ENCODE measurements at places on chromosomes 4 and X. TPM values are rescaled to one million over a fixed set of nuclear protein-coding genes. Genes with fewer than 3 reads are reported as not detected.

GRCh38 chr4:6641971-6642320, 1.5 kb downstream of the MRFAP1 start:
- no peak for DNase-seq

DNA sequence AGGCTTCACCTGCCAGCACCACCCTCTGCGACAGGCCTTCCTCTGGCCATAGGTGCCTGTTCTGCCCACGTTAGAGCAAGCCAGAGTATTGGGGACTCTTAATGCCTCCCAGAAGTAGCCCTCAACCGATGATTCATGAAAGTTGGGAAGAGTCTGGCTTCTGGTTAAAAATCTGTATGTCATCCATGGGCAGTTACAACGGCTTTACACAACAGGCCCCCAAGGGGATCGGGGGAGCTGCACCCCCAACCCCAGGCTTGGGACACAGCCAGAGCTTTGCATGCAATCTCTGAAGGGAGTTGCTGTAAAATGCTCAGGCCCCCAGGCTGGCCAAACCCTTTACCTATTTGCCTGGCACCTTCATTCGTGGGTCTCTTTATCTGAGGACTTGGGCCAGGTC, 5.4 kb upstream of the CYTL1 start:
- no peak for DNase-seq

CT47B1 gene
- not detected for total RNA-seq

- DNase-seq = no peak
These were observed 457 bp downstream of the TFE3 start for GRCh38 chrX:49042581-49043219.

DNA sequence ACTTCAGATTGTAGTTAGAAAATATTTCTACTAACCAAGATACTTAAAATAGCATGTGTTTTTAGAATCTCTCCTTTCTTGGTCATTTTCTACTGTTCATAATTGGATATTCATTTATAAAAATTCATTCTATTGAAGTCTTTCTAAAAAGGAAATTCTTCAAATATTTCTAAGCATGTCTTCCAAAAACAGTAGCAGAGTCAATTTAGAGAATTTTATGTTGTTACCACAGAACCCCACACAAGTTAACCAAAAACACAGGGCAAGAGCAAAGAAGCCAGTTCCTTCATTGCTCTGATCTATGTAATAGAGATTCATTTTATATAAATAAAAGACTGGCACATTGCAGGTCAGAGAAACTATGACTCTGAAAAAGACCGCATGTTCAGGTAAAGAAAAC, 345.1 kb upstream of the PITX2 start:
- no peak for DNase-seq

ARMCX4 gene
- 0.54 TPM for total RNA-seq

CASP6 gene
- total RNA-seq = 21.7 TPM

DNA sequence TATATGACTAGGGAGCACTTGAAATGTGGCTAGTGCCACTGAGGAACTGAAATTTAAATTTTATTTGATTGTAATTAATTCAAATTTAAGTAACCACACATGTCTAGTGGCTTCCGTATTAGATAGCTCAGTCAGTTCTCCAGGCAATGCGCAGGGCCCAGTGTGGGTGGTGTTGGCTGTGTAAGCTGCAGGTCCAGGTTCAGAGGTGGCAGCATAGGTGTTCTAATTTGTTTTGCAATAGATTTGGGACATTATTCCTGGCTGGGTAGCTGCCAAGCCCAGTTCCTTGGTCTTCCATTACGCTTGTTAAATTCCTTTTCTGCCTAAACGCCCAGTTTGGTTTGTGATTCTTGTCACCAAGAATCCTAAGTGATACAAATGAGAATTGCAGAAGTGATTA, 79.5 kb downstream of the FAM184B start:
- DNase-seq = no peak

PGAM4 gene
- not detected for total RNA-seq

- DNase-seq = no peak
These were observed 50.4 kb downstream of the SHROOM3 start for GRCh38 chr4:76485450-76485849.

GRCh38 chr4:183353557-183353956, 31.3 kb upstream of the CLDN24 start:
- DNase-seq = no peak

GRCh38 chr4:124854968-124855367, 142.4 kb upstream of the ANKRD50 start:
- no peak for DNase-seq

DNA sequence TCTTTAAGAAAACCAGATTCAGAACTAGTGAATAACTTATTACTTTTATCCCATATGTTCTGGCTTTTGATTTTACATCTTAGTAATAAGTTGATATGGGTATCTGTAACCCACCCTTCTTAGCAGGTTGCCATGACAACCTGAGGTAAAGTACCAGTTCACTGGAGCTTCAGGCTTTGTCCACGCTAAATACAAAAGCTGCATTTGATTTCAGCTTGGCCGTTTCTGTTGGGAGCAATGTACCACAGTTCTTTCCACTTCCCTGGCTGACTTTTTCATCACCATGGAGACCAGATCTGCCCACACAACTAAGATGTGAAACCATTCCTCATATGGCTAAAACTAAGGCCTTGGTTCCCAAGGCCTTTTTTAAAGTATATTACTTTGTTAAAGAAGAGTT, 26.1 kb downstream of the KLHL34 start:
- DNase-seq = no peak

All from Daoy (cell line).